ENCODE measurements at places on chromosomes 12 and 14.
A peak's percentile ranks its signal among the peaks of the same experiment; 100 is the strongest.

- no peak for DNase-seq
These were observed 44.3 kb upstream of the STRN3 start for GRCh38 chr14:31070431-31070830.

DNA sequence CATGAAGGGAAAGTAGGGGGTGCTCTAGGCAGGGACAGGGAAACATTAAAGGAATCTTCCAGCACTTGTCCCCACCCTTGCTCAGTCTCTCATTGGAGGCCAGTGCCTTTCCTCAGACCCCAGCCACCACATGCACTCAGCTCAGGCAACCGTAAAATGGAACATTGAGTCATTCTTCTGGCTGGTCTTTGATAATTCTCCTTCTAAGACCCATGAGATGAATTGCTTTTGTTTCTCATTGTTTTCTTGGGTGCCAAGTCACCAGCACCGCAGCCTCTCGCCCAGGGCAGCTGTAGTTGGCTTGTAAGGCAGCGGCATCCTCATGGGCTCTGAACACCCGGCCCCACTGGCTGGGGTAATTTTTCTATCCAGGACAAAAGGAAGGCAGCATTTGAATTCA lies 108.2 kb downstream of the PHETA1 start:
- DNase-seq: no peak

DNA sequence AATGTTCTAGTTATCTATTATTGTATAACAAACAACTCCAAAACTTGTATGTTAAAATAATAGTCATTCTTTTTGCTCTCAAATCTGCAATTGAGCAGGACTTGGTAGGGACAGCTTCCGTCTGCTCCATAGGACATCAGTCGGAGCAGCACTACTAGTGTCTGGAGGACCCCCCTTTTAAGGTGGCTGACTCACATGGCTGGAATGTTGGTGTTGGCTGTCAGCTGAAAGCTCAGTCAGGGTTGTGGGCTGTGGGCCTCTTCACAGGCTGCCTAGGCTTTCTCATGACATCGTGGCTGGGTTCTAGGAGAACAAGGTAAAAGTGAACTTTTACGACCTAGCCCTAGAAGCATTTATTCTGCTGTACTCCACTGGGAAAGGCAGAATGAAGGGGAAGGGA lies 160.6 kb downstream of the ANO4 start:
- no peak for DNase-seq

DNA sequence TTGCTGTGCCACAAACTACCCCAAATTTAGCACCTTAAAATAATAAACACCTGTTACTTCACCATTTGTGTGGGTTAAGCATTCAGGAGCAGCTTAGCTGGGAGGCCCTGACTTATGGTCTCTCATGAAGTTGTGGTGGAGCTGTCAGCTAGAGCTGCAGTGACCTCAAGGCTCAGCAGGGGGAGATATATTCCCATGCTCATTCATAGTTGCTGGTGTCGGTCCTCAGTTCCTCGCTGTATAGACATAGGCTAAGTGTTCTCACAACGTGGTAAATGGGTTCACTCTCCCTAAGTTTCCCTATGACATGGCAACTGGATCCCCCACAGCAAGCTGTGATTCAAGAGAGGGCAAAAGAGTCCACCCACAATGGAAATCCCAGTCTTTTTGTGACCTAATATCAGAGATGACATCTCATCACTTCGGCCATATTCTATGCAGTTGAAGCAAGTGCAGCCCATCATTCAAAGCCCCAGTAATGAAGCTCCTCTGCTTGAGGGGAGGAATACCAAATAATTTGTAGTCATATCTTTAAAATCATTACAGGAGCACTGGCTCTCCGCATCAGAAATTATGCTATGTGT lies 41.1 kb downstream of the PRB3 start:
- DNase-seq: peak; percentile 77

DNA sequence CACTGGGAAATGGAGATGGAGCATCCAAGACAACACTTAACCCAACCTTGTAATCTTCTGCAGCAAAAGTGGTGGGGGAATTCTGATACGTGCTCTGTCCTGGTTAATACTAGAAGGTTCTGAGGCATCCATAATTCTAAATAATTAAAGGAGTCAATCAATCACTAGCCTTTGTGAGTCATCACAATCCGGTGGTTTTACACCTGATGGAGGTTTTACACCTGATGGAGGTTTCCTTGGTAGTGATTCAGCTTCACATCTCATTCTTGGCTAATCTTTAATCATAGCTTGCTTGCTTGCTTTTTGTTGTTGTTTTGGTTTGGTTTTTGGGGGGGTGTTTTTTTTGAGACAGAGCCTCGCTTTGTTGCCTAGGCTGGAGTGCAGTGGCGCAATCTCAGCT lies 343.4 kb downstream of the DPF3 start:
- no peak for DNase-seq

DNA sequence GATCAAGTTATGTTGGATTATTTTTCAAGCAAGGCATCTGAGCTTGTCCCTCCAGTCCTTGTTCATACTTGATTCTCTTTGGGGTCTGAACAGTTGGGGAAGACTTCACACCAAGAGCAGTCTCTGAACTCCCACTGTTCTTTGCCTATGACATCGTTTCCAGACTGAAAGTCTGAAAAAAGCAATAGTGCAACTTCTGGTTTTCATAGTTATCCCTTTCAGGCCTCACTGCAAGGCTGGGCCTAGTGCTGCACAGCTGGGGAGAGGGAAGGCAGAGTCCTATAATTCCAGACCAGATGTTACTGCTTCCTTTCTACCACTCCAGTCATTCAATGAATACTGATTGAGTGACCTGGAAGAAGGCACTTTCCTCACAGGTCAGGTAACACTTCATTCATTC lies 187.1 kb upstream of the CCND2 start:
- no peak for DNase-seq

DNA sequence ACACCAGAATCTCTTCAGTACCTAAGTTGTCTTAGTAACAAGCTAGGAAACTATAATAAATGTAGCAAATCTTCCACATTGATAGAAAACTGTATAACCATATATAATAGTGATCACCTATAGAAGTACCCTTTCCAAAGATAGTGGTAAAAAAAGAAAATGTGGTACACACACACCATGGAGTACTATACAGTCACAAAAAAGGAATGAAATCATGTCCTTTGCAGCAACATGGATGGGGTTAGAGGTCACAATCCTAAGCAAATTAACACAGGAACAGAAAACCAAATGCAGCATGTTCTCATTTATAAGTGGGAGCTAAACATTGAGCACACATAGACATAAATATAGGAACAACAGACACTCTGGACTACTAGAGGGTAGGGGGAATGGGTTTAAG lies 90.5 kb downstream of the SLC25A21 start:
- no peak for DNase-seq

- DNase-seq: no peak
These were observed 93.7 kb downstream of the SOX5 start for GRCh38 chr12:23855813-23856212.

DNA sequence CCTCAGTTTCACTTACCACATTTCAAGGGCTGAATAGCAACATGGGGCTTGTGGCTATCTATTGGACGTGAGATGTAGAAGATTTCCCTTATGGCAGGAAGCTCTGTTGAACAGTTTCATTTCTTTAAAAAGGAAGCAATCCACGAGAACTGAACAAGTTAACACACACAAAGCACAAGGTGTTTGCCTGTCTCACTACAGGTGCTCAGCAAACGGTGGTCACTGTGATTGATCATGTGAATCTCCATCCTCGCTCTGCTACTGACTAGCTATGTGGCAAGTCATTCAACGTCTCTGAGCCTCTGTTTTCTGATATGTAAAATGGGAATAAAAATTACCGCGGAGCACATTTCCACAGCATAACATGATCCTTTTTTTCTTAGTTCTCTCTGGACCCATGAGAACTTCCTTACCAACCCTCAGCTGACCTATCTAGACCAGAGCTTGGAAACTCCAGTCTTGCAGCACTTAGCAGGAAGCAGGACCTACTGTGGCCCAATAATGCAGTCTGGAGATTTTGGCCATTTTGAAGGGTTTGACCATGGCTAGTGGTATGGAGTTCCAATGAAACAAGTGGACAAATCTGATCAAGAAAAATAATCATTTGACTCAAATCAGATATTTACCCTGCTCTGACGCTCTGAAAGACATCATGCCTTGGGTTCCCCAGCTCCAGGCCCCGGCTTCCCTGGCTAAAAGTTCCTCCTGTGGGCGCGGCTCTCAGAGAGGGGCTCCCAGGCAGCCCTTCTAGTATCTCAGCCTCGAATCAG lies 278.8 kb downstream of the ZFP36L1 start:
- no peak for DNase-seq

- no peak for DNase-seq
These were observed 650 bp upstream of the PTGER2 start for GRCh38 chr14:52313462-52313861.

DNA sequence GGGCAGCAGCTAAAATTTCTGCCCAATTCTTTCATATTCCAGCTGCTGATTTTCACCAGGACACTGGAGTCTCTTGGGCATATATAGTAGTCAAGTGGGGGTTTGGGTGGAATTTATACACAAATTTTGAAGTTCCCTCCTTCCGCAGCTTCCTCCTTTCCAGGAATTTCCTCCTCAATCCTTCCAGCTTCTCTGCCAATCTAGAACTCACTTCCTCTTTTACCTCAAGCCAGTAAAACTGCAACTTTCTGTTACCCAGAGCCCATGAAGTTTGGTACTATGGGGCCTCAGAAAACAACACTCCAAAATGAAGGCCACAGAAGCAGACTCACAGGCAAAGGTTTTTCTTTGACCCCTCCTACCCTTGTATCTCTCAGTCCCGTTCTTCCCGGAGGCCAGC lies 51.7 kb upstream of the G2E3 start:
- DNase-seq: no peak

DNA sequence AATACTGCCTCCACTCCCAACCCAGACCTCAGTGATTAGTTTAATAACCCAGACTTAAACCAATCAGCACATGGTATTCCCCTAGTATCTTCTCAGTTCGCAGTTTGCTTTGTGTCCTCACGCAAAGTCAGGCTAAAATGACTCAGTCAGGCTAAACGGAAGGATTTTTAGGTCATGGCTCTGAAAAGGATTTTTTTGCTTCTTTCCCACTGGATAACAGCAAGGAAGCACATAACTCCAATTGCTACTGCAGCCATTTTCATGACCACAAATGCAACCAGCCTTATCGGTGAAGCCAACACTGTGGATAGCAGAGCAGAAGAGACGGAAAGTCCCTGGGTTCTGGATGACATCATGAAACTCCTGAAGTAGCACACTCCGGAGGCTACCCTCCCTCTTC lies 67.7 kb downstream of the ZC3H14 start:
- DNase-seq: peak; percentile 4

- no peak for DNase-seq
These were observed 99.9 kb downstream of the BCAT1 start for GRCh38 chr12:24848941-24849477.

DNA sequence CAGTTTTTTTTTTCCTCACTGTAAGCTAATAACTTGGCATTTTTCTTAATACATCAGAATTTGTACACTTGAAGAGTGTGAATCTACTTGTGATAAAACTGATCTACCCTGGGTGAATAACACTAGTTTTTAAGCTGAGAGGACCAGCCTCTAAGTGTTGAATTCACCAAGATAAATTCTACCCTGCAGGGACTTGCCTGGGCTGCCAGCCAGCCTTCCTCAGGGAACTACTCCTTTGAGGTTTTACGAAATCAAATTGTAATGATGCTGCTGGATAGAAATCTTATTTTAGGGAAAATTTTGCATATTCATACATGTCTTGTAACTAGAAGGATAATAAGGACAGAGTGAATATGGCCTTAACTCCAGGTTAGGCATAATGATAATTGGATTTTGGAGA lies 1.9 kb downstream of the MED21 start:
- DNase-seq: peak; percentile 28

- DNase-seq: peak; percentile 58
These were observed 59.5 kb downstream of the ETNK1 start for GRCh38 chr12:22684140-22685118.

DNA sequence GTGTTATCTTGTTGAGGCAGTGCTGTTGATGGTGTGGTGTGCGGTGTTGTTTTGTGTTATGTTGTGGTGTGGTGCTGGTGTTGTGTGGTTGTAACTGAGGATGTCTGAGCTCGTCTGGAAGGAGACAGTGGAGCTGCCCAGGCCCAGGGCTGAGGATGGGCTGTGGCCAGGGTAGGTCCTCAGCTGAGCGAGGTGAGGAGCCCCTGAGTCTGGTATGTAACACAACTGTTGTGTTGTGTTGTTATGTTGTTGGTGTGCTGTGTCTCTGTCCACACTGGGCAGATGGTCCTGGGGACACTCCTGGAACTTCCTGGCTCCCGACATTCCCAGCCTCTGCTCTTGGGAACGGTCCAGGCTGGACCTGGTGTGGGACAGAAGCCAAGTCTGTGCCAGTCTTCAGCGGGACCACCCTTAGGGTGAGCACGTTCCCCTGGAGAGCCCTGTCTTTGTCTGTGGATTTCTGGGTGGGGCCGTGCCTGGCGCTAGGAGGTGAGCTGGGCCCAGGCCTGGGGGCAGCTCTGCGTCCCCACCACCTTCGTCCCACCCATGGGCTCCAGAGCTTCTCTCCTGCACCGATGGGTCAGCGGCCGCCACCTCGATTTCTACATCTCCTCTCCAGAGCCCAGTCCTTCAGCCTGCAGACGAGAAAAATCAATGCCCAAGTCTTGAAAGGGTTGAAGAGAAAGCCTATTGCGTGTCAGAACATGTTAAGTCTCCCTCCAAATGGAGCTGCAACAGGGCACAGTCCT lies 27.4 kb upstream of the SFSWAP start:
- no peak for DNase-seq

DNA sequence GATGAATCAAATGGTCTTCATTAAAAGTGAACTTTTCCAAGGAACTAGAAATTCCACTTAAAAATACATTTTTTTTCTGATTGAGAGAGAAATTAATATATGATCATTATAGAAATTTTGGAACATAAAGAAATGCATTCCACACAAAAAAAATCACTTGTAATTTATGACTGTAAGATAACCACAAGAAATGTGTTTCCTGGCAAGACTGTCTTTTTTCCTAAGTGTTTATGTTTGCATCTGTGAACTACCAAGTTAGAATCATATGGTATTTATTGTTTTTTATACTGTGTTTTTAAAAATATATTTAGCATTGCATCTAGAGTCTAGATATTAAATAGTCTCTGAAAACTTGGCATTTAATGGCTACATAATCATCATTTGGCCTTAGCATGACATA lies 726.8 kb downstream of the BCL11B start:
- DNase-seq: no peak

GRCh38 chr14:65853407-65853955 lies 441.0 kb downstream of the FUT8 start:
- no peak for DNase-seq

DNA sequence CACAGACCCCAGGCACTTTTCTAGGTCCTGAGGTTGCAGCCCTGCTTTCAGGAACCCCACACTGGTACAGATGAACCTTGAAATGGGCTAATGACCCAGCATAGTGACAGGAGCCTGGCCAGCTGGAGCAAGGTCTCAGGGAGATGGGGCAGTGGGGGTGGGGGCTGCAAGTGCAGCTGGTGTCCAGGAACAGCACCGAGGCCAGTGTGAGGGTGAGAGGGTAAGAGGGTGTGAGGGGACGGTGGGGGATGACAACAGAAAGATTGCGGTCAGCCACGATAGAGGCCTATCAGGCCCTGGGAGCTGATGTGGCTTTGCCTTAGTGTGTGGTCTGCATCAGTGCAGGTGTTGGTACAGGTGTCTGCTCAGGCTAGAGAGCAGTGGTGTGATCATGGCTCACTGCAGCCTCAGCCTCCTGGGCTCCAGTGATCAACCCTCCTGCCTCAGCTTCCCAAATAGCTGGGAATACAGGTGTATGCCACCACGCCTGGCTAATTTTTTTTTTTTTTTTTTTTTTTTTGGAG lies 59.7 kb downstream of the EP400 start:
- no peak for DNase-seq
